ENCODE measurements at places on chromosomes 3 and 15.

DNA sequence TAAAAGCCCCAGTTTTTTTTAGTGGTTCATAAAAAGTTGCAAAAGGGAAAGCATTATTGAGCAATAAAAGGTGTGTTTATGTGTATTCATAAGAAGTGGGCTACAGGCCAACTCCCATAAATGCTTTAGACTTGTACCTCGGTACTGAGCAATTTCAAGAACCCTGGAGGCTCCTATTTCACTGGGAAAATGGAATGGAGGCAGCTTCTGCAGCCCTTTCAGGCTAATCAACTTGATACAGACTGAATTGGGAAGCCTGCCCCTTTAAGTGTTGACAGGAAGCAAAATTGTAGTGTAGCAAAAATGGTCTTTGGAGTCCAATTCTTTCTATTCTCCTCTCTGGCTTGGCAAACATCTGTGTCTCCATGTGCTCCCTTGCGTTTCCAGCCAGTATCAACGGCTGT, 118.8 kb downstream of the ECT2 start:
- DNase-seq: peak; percentile 4

DNA sequence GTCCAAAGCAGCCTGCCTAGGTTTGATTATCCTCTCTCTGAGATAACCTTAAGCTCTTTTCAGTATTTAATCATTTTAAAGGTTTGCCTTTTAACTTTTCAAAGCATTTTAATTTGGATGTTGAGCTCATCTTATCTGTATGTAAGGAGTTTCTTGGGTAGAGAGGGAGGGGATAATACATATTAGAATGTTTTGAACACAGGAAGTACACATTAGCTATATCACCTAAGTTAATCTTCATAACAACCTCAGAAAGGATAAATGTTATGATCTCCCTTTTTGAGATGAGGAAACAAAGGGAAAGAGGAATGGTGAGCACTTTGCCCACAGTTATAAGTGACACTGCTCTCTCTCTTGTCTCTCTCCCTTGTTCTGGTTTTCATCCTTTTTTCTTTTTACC, 2.2 kb upstream of the CD47 start:
- no peak for DNase-seq

- DNase-seq: no peak
Observed at GRCh38 chr3:143416229-143416628, 296.7 kb downstream of the CHST2 start.

- no peak for DNase-seq
Observed at GRCh38 chr15:45134046-45134445, 4.3 kb downstream of the DUOX1 start.
